NAMALWA (cell line): ENCODE measurements at places on chromosomes 11 and 22.

DNA sequence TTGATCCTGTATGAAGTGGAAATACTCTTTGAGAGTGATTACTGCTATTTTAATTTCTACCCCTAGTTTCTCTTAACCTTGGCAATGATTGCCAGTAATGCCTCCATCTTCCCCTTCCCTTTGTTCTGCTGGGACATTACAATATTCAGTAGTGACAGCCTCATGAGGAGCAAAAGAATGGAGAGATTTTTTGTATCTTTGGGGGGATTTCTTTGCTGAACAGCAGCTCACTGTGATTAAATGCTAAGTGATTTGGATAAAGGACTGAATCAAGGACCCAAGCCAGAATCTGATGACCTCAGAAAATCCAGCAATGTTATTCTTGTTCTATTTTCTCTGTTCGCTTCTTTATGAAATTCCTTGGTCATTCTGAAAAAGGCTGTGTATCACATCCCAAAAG lies 7.0 kb upstream of the SLC1A2 start:
- DNase-seq = no peak

- no peak for DNase-seq
These were observed 18.4 kb upstream of the PITPNB start for GRCh38 chr22:27937453-27937852.

DNA sequence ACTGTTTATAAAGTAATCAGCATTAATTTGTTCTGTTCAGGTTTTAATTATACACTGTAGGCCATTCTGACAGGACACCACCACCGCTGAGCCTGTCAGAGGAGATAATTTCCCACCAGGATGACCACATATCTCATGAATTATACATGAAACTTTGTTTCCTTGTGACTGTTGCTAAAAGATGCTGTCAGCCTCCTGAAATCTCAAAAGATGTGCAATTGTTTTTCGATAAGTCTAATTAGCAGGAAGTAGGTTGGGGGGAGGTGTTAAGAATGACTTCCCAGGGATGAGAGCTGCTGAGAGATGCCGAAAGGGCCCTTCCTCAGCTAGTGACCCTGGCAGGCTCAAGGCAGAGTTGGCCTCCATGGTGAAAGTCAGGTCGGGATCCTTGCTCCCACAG lies 485.4 kb downstream of the SOX6 start:
- no peak for DNase-seq

DNA sequence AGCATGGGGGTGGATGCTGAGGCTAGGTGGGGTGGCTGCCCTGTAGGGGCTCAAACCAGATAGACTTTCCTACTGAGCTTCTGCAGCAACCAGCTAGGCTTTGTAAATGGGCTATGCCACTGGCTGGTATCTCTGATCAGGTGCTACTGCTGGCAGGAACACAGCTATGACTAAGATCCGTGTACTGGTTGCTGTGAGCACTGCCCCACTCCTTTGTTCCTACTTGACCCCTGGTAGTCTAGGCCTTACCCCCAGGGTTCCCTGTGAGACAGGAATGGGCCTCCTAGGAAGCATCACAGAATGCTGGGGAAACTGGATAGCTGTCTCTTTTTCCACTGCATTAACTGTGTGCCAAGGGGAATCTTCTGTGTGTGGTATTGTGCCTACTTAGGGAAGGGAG lies 58.4 kb upstream of the GAB2 start:
- no peak for DNase-seq

DNA sequence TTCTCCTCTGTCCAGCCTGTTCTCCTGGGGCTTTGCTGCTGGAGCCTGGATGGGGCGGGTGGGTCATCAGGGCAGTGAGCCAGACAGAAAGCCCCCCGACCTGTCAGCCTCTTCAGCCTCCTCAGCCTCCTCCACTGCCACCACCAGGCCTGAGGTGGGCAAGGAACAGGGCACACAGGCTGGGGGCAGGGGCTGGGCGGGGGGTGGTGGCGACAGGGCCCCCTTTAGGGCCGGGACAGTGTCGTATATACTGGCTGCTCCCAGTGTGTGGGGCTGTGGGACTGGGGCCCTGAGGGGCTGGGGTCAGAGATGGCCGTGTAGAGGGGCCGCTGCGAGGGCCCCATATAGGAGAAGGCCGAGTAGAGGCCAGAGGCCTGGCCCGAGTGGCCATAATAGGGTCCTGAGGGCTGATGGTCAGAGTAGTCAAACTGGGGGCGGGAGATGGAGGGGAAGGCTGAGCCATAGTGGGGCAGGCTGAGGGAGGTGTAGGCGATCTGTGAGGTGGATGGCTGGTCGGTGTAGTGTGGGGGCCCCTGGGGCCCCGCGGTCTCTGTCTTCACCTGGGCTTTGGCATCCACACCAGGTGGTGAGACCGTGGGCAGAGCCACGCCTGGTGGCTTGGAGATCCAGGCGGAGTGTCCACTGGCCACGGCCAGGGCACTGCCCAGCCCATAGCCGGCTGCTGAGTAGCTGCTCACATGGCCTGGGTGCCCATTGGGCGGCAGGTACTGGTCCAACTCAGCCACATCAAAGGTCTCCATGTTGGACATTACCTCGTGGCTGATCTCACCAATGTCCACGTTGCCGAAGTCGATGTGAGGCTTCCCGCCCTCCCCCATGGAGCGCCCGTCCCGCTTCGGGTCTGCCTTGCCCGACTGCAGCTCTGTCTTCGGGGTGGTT lies 10.8 kb downstream of the SOX10 start:
- no peak for DNase-seq

DNA sequence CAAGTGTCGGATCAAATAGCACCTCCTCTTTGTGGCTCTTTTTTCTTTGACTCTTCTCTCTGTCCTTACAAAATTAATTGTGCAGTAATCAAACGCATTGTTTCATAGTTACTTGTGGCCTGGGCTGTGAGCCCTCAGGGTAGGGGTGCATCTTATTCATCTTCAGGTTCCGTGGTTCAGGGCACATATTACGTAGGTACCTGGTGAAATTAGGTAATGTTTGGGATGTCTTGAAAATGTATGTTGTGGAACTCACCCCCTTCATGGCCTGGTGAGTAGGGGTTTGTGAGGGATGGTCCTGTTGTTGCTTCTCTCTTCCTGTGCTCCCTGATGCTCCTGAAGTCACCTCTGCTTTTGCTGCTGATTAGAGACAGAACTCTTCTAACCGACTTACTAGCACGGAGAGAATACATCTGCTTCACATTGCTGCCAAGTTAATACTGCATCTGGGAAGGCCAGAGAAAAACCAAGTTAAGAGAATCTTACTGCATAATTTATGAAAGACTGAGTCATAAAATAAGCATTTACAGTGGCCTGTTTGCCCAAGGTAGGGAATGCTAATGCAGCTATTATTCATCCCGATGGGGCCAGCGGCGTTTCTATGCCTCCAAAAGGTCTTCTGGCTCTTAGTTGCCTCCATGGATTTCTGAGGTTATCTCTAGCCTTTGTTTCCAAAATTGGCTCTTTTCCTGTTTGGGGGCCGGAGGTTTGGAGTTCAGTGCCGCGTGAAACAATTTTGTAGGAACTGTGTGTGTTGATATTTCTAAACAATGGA lies 66.9 kb downstream of the TBC1D22A start:
- no peak for DNase-seq

DNA sequence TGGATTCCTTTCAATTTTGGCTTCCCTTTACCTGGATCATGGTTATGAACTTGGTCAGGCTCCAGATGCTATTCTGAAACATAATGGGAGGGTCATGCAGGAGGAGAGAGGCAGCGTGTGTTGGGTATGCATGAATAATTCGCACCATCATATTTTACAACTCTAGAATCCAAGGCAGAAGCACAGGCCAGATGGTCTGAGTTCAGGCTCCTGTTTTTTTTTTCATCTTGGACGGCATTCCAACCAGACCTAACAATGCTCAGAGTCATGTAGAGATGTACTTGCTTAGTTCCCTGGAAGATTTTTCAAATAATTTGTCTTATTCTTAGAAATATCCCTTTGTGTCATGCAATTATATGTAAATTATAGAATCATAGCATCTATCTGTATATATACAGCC lies 393.5 kb downstream of the JRKL start:
- no peak for DNase-seq

- DNase-seq = no peak
These were observed 77.1 kb downstream of the RBMXL2 start for GRCh38 chr11:7165911-7166310.

- DNase-seq = peak; percentile 7
These were observed 39.4 kb upstream of the TTC12 start for GRCh38 chr11:113274713-113275582.

GRCh38 chr11:96149743-96150555 lies 193.0 kb downstream of the MAML2 start:
- DNase-seq = no peak

GRCh38 chr11:10450462-10451425 lies 4.3 kb upstream of the AMPD3 start:
- no peak for DNase-seq

- peak; percentile 24 for DNase-seq
These were observed 118.3 kb downstream of the CYP2R1 start for GRCh38 chr11:14773755-14774154.

- DNase-seq = no peak
These were observed 2.4 kb downstream of the VPS26B start for GRCh38 chr11:134226806-134227325.

DNA sequence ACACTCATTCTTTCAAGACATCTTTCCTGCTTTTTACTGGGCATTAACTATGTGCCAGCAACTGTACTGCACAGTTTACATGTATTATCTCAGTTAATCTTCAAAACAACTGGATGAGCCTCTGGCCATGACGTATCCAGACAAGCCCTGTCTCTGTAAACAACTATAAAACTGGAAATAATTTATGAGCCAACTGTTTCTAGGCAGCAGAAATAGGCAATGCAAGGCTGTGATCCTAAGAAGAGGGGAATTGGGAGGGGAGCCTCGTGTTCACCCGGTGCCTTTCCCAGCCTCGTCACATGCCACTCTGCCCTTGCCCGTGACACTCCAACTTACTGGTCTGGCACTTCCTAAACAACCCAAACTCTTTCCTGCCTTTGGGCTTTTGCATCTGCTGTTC lies 82.8 kb downstream of the FBXO7 start:
- DNase-seq = no peak

DNA sequence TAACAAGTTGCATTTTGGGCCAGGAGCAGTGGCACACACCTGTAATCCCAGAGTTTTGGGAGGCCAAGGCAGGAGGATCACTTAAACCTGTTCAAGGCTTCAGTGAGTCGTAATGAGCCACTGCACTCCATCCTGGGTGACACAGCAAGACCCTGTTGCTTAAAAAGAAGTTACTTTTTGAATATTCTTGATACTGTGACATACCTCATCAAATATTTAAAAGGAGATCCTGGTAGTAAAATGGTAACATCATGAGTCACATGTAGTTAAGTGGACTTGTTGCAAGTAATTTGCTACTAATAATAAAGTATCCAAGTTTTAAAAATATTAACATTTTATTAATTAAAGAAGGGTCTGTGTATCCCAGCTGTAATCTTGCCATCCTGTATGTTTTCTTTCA lies 18.3 kb downstream of the HMGXB4 start:
- no peak for DNase-seq

DNA sequence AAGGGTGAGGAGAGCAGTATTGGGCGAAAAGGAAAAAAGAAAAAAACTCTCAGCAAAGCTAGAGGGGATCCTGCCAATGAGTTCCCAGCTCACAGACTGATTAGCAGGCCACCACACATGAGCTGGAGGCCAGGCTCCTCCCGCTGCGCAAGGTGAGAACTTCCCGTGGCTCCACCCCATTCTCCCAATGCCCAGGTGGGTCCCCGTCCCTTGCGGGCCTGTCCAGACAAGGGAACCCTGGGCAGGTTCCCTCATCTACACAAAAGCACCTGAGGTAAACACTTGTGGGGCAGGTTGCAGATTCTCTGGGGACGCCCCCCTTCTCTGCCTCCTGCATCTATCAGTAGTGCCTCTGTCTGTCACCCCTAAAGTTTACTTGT lies 46.5 kb downstream of the CDPF1 start:
- no peak for DNase-seq

DNA sequence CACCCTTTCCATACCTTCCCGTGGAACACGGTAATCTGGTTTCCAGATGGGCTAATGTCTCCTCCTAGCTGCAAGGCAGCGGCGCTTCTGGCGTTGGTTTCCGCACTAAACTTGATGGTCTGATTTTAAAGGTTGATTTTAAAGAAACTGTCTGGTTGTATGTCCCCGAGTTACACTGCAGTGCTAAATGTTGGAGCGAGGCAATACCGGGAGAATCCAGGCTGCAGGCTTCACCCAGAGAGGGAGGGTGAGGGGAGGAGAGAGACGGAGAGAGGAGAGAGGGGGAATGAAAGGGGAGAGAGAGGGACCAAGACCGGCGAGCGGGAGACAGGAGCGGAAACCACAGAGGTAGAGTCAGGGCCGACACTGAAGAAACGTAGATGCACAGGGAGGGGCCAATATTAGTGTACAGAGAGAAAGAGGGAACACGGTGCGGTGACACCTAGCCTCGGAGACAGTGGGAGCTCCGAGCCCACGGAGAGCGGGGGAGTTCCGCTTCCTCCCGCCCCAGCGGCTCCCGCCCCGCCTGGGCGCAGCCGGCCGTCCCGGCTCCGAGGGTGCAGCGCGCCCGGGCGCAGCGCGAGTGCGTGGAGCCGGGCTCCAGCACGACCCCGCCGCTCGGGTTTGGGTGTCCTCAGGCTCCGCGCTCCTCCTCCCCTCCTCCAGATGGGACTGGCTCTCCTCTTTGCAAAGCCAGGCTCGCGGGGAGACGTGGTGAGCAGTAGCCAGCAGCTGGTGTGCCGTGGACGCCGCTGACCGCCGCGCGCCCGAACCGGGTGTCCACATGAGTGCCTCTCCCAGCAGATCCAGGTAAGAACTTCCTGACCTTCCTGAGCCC lies 71.9 kb upstream of the GRAMD1B start:
- DNase-seq = no peak

DNA sequence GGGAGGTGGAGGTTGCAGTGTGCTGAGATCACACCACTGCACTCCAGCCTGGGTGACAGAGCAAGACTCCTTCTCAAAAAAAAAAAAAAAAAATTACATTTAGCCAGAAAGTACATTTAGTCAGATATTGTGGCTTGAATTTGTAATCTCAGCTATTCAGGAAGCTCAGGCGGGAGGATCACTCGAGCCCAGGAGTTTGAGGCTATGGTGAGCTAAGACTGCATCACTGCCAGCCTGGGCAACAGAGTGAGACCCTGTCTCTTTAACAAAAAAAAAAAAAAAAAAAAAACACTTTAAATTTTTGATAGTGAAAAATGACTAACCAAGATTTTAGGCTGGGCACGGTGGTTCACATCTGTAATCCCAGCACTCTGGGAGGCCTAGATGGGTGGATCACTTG lies 27.3 kb downstream of the MRTFA start:
- no peak for DNase-seq

- DNase-seq = no peak
These were observed 5.4 kb downstream of the PLA2G6 start for GRCh38 chr22:38176170-38176741.

- no peak for DNase-seq
These were observed 171.3 kb downstream of the BLID start for GRCh38 chr11:121944556-121945230.

- no peak for DNase-seq
These were observed 3.2 kb downstream of the CRY2 start for GRCh38 chr11:45850446-45850845.

- no peak for DNase-seq
These were observed 3.3 kb upstream of the DDI1 start for GRCh38 chr11:104033134-104033533.

- no peak for DNase-seq
These were observed 52.1 kb downstream of the MYH9 start for GRCh38 chr22:36335621-36336020.

DNA sequence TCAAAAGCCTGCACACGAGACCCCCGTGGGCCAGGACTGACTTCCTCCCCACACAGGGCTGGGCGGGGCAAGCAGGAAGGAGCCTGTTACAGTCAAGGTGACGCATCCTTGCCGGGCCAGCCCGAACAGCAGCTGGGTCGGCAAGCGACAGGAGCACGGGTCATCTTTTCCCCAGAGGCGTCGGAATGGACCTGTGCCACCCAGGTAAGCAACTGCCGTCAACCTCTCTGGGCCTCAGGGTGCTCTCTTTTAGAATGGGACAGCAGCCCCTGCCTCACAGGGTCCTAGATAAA lies at the start of gene CYTH4:
Gene CYTH4 (plus strand): TSS at position 124 of the 293 bp plus-strand sequence. CDS start 62 bp downstream, at position 186.
- DNase-seq = peak; percentile 74
